ENCODE measurements at places on chromosomes 4 and X. TPM values are rescaled to one million over a fixed set of nuclear protein-coding genes. Genes with fewer than 3 reads are reported as not detected.
A peak's percentile ranks its signal among the peaks of the same experiment; 100 is the strongest.

SCML2 gene
- 9.5 TPM for total RNA-seq

- no peak for DNase-seq
These were observed 22.9 kb upstream of the CASK start for GRCh38 chrX:41946235-41946634.

GRCh38 chrX:17590892-17591740 lies 146.2 kb upstream of the SCML1 start:
- peak; percentile 56 for DNase-seq

RNF4 gene
- total RNA-seq = 73.6 TPM

DNA sequence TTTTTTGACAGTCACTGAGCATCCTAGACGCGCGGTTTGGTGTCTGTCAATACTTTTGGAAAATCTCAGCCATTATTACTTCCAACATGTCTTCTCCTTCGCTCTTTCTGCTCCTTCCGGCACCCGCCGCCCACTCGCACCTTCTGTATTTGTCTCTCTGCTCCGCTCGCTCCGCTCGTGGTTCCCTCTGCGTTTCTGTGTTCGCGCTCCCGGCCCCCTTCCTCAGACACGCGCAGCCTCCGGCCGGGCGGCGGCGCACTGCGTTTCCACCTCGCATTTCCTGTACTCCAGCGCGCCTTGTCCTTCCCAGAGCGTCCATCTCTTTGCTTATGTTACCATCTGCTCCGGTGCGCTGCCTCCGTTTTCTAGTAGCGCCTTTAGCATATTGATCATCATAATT lies 21.1 kb downstream of the PDE6B start:
- DNase-seq = no peak
